Mesenteric fat pad (tissue), 1 donor: ENCODE measurements at places on chromosomes 16 and 17. TPM values are rescaled to one million over a fixed set of nuclear protein-coding genes. Genes with fewer than 3 reads are reported as not detected.

The PAM16 gene
- 38.2 TPM for total RNA-seq

The DUSP14 gene
- total RNA-seq = 27.0 TPM

The CCL4L2 gene
- 1.2 TPM for total RNA-seq

The HASPIN gene
- 0.16 TPM for total RNA-seq

The GTF3C1 gene
- 52.1 TPM for total RNA-seq

The CCDC43 gene
- 16.5 TPM for total RNA-seq

The RGS11 gene
- 21.4 TPM for total RNA-seq

The KRTAP1-5 gene
- total RNA-seq = not detected

The IRF8 gene
- 112 TPM for total RNA-seq

The PIMREG gene
- total RNA-seq = not detected

The CTRB1 gene
- total RNA-seq = 4.8 TPM

The TP53TG3F gene
- total RNA-seq = not detected

The SLC4A1 gene
- 0.35 TPM for total RNA-seq
